ENCODE measurements at places on chromosomes 4 and X.

DNA sequence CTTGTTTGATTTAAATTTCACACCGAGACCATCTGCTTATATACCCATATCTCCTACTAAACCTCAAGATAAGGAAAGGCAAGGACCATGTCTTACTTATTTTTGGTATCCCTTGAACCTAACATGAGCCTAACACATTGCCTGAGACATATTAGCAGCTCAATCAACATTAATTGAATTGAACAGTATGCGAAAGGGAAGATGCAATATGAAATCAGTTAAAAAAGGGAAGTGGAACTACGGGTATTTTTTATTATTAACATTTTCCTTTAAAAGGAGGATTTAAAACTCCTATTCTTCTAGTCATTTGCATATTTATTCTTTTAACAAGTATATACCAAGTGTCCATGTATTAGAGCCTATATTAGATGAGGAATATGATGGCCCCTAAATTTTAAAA is 197.0 kb downstream of the CAMK2D start:
- DNase-seq = no peak

DNA sequence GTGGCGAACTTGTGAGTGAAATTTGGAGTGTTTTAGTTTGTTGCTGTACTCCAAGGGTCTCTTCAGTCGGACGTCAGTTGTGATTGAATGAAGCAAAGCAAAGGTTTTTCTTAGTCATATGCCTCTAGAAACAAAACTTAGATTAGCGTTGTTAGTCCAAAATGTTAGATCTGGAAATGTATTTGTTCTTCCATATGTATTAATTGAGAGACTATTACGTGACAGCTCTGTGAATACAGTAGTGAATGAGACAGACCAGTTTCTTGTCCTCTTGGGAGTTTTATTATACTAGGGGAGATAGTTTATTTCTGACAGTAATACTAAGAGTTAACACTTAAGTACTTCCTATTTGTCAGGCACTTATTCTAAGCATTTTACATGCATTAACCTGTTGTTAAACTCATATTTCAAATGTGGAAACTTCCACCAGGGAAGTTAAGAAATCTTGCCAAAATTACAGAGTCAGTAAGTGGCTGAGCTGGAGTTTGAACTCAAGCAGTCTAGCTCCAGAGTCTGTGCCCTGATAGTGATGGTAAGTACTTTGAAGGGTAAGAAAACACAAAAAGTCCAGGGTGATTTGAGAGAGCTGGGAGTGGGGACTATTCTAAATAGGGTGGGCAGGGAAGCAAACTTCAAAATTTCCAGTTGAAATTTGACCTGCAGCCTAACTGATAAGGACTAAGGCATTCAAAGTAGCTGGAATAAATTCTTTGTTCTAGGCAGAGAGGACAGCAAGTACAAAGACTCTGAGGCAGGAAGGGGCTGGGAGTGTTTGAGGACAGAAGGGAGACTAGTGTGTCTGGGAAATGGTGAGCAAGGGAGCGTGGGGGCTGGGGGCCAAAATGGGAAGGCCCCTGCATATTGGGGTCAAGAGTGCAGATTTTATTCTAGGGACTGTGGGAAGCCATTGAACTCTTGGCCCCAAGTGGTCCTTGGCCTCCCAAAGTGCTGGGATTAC is 17.0 kb downstream of the ADD1 start:
- DNase-seq = no peak

- DNase-seq = no peak
Observed at GRCh38 chr4:133147921-133148689, 989 bp upstream of the PCDH10 start.

GRCh38 chr4:107743532-107743931 is 23.5 kb upstream of the PAPSS1 start:
- DNase-seq = no peak

- DNase-seq = no peak
Observed at GRCh38 chr4:87846226-87846625, 13.5 kb downstream of the MEPE start.

DNA sequence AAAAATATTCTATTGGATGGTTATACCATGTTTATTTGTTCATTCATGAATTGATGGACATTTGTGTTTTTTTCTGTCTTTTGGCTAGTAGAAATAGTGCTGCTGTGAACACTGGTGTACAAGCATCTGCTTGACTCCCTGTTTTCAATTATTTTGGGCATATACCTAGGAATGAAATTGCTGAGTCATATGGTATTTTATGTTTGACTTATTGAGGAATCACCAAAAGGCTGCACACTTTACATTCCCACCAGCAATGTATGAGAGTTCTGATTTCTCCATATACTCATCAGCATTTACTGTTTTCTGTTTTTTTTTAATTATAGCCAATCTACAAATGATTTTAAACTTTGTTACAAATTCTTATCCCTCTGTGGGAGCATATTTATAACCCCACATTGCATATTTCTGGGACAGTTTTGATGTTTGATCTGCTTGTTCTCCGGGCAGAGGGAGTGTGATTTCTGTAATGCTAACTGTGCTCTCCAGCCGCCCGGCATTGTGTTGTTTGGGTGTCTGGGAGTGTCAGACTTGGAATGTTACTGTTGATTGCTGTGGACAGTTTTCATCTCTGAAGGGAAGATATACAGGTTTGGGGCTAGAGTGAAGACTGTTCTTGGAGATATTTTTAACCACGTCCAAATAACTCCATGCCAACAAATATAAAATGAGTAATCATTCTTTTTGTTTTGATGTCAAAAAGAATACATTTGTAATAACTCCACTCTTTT is 60.5 kb upstream of the PGRMC2 start:
- DNase-seq = no peak

- no peak for DNase-seq
Observed at GRCh38 chr4:135510582-135510981, 1309.0 kb upstream of the PABPC4L start.

DNA sequence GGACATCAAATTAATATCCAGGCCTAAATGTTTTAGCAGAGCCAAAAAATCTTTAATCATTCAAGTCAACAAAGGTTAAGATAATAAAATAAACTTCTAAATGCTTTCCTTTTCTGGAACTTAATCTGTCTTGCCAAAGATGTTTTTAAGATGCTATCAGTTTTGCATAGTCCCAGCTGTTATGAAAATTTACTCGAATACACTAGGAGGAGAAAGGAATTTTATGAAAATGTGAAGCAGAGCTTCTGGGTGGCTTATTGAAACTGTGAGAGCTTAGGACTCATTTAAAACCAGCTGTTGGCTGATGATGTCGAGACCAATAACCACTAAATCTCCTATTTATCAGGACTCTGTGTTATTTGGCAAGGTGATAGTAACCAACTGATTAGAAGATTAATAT is 202.2 kb upstream of the ETNPPL start:
- DNase-seq = no peak

- no peak for DNase-seq
Observed at GRCh38 chr4:48752246-48752645, 27.8 kb downstream of the FRYL start.

- DNase-seq = no peak
Observed at GRCh38 chrX:40084471-40085101, 13.2 kb downstream of the BCOR start.

All from GM18507 (cell line).